ENCODE measurements at places on chromosomes 6 and 20. TPM values are rescaled to one million over a fixed set of nuclear protein-coding genes. Genes with fewer than 3 reads are reported as not detected.
A peak's percentile ranks its signal among the peaks of the same experiment; 100 is the strongest.

DNA sequence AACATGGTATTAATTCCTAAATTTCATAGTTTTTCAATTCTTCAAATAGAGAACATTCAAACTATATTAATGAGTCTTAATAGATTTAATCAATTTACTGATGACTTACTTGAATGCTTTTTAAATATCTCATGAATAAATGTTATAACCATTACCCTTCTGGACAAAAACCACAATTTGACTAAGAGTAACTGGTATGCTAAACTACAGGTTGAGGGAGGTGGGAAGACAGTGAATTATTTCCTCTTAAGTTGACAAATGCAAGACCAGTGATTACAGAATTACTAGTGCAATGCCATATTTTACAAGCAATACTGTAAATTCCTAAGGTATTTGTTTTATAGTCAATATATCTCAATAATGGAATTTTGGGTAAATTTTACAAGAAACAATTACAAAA is 65.1 kb downstream of the REV3L start:
- H3K36me3 ChIP-seq = peaks cover 11% of the 10 kb centered on the region
- no peaks in the 10 kb centered on the region for H3K27me3 ChIP-seq
- peaks cover 84% of the 10 kb centered on the region for H3K4me1 ChIP-seq
- H3K27ac ChIP-seq = peak overlapping the region; percentile 66
- no peak overlapping the region for H3K4me3 ChIP-seq

- DNase-seq = no peak
- H3K36me3 ChIP-seq = no peaks in the 10 kb centered on the region
- peak overlapping the region; percentile 63 for H3K27ac ChIP-seq
- peaks cover 19% of the 10 kb centered on the region for H3K4me1 ChIP-seq
Observed at GRCh38 chr6:6619021-6619794, 30.7 kb downstream of the LY86 start.

GRCh38 chr20:63979557-63980316 is at the start of gene SAMD10:
Gene SAMD10 (minus strand): TSS chr20:63979642. CDS start chr20:63979467, 175 bp downstream.
- H3K4me3 ChIP-seq = peak within 1 kb of the TSS; percentile 98
- DNase-seq = no peak
- peaks cover 45% of the 10 kb centered on the region for H3K4me1 ChIP-seq
- peaks cover 7% of the 10 kb centered on the region for H3K27me3 ChIP-seq
- peaks cover 3% of the 10 kb centered on the region for H3K36me3 ChIP-seq
- H3K27ac ChIP-seq = peak within 1 kb of the TSS; percentile 80

DNA sequence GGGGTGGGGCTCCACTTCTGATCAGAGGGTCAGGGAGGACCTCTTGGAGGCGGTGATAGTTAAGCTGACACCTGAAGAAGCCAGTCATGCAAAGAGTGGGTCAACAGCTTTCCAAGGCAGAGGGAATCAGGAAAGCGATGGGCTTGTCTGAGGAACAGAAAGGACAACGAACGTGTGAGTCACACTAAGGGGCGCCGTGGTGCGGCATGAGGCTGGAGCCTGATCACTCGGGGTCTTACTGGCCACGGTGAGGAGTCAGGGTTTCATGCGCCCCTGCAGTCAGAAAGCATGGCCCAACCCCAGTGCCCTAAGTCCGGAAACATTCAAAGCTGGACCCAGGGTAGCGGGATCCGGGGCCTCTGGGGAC is 50.6 kb upstream of the SLC32A1 start:
- H3K36me3 ChIP-seq = no peaks in the 10 kb centered on the region
- no peak for DNase-seq
- peak overlapping the region; percentile 25 for H3K4me3 ChIP-seq
- peaks cover 22% of the 10 kb centered on the region for H3K27me3 ChIP-seq

GRCh38 chr6:129555206-129555832 is 154.7 kb downstream of the ARHGAP18 start:
- no peak overlapping the region for H3K4me3 ChIP-seq
- DNase-seq = no peak
- no peaks in the 10 kb centered on the region for H3K36me3 ChIP-seq
- H3K27me3 ChIP-seq = no peaks in the 10 kb centered on the region
- H3K4me1 ChIP-seq = no peaks in the 10 kb centered on the region

DNA sequence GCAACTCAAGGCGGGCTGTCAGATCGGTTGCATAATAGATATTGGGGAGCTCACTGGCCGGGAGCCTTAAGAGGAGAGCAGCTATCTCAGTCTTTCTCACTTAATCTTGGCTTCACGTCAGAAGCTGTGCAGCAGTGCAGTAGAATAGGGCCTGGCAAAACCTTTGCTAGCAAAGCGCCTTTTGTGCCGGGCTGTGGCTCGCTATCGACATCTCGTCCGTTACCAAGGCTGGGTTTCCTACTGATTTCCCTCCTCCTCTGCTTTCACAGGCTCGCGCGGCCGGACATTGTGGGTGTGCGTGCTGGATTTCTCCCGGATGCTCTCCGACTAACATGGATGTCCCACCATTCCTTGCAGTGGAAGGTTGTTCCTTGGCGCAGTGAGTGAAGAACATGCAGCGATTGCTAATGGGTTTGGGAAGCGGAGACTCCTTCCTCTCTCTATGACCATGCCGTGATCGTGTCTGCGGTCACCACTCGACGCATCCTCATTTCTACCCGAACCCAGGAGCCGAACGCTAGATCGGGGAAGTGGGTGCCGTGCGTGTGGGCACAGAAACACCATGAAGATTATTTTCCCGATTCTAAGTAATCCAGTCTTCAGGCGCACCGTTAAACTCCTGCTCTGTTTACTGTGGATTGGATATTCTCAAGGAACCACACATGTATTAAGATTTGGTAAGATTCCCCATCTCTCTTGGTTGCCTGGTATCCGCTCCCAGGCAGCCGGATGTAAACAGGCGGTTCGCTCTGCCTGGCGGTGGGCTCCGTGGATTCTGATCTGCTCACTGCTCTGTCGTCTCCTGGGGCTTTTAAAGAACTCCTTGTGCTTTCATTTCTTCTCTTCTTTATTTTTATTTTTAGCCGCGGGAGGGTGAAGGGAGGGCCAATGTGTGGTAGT is 5.5 kb downstream of the GRIK2 start:
- no peak overlapping the region for H3K27ac ChIP-seq
- no peak overlapping the region for H3K4me3 ChIP-seq
- H3K4me1 ChIP-seq = peaks cover 4% of the 10 kb centered on the region
- H3K36me3 ChIP-seq = no peaks in the 10 kb centered on the region
- no peaks in the 10 kb centered on the region for H3K27me3 ChIP-seq
- DNase-seq = no peak

The ANGPT4 gene
- not detected for total RNA-seq

DNA sequence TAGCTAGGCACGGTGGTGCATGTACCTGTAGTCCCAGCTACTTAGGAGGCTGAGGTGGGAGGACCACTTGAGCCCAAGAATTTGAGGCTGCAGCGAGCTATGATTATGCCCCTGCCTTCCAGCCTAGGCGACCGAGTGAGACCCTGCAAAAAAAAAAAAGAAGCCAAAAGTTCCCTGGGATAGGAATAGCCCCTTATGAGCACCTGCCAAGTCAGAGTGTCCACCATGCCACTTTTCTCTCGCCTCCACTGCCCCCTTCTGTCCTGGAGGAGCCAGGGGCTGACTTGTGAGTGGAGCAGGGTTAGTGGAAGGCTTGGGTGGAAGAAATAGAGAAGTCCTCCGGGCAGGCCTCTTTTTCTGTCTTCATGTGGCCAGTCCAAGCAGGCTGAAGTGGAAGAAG is 12.1 kb upstream of the DDX27 start:
- no peaks in the 10 kb centered on the region for H3K27me3 ChIP-seq
- H3K27ac ChIP-seq = no peak overlapping the region
- no peaks in the 10 kb centered on the region for H3K36me3 ChIP-seq
- no peak for DNase-seq
- H3K4me3 ChIP-seq = no peak overlapping the region
- H3K4me1 ChIP-seq = no peaks in the 10 kb centered on the region

DNA sequence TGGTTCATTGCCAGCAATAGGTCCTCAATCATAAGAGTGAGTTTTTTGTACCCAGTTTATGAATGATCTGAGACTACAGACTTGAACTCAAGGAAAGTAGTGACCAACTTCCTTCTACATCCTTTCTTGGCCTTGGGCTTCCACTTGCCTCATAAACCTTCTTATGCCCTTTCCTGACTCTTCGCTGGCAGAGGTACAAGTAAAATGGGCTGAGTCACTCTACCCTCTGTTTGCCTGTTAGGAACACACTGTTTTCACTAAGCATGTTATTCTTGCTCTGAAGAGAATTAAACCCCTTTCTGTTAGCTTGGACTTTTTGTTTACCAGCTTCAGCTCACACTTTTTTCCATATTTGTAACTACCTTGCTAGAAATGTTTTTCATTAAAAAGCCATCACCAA is 74.4 kb downstream of the PKHD1 start:
- H3K27me3 ChIP-seq = no peaks in the 10 kb centered on the region
- DNase-seq = peak; percentile 83
- no peaks in the 10 kb centered on the region for H3K36me3 ChIP-seq
- peaks cover 51% of the 10 kb centered on the region for H3K4me1 ChIP-seq
- H3K4me3 ChIP-seq = no peak overlapping the region

- H3K27me3 ChIP-seq = no peaks in the 10 kb centered on the region
- H3K4me1 ChIP-seq = no peaks in the 10 kb centered on the region
- H3K36me3 ChIP-seq = no peaks in the 10 kb centered on the region
- H3K4me3 ChIP-seq = no peak overlapping the region
- no peak for DNase-seq
- H3K27ac ChIP-seq = no peak overlapping the region
Observed at GRCh38 chr6:163668061-163668426, 253.5 kb downstream of the QKI start.

- DNase-seq = no peak
- H3K4me3 ChIP-seq = no peak overlapping the region
- no peaks in the 10 kb centered on the region for H3K4me1 ChIP-seq
- H3K27ac ChIP-seq = no peak overlapping the region
Observed at GRCh38 chr20:48738094-48738398, 89.8 kb downstream of the PREX1 start.

GRCh38 chr6:161481786-161482516 is 208.1 kb upstream of the AGPAT4 start:
- H3K27ac ChIP-seq = peak overlapping the region; percentile 30
- no peaks in the 10 kb centered on the region for H3K27me3 ChIP-seq
- H3K4me1 ChIP-seq = no peaks in the 10 kb centered on the region

DNA sequence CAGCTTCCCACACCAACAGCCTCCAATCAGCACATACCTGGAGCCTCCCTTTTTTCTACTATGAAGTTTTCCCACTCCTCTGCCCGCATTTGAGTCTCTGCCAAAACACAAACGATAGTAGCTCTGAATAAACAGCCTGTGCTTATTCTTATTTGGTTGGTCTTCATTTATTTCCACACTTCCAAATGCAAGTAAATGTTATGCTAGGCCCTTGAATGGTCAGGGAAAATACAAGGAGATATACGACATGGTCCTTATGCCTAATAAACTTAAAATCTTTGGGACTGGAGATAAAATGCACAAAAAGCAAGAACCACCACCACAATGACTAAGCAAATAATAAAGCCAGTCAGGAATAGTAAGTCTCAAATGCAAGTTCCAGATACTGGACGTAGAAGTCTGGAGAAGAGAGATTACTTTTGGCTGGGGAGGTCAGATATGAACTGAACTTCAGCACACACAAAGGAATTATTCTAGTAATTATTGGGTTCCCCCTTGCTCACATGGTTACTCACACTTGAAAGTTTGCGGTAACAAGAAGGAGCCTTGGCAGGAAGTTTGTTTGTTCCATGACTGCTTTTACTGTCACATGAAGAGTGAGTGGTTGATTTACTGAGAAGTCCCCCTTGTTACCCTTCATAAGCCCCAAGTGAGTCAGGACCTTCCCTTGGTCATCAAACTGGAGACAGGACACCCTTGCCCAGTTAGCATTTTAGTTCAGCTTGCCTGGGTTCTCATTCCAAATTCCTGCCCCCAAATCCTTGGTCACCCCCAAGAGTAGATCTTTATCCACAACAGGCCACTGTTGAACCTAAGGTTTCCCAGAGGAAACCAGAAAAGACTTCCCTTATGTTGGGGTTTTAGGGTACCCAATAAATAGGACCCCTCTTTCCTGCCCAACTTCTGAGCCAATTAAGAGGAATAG is 511.2 kb upstream of the JARID2 start:
- no peak overlapping the region for H3K27ac ChIP-seq
- H3K36me3 ChIP-seq = no peaks in the 10 kb centered on the region
- no peaks in the 10 kb centered on the region for H3K27me3 ChIP-seq

The HLA-A gene
- 279 TPM for total RNA-seq

GRCh38 chr6:57432157-57432556 is 114.7 kb downstream of the PRIM2 start:
- H3K36me3 ChIP-seq = no peaks in the 10 kb centered on the region
- H3K4me3 ChIP-seq = no peak overlapping the region
- no peak for DNase-seq
- no peak overlapping the region for H3K27ac ChIP-seq

The SLPI gene
- total RNA-seq = 16.6 TPM

- H3K4me3 ChIP-seq = no peak overlapping the region
- H3K4me1 ChIP-seq = peaks cover 12% of the 10 kb centered on the region
- H3K36me3 ChIP-seq = no peaks in the 10 kb centered on the region
- DNase-seq = no peak
- no peak overlapping the region for H3K27ac ChIP-seq
Observed at GRCh38 chr6:116349216-116349615, 21.5 kb upstream of the DSE start.

The SPATA2 gene
- total RNA-seq = 4.7 TPM

- no peaks in the 10 kb centered on the region for H3K36me3 ChIP-seq
- H3K27ac ChIP-seq = no peak overlapping the region
- H3K4me3 ChIP-seq = peak overlapping the region; percentile 13
- no peak for DNase-seq
Observed at GRCh38 chr20:63178446-63178820, 37.5 kb downstream of the YTHDF1 start.
